ENCODE measurements at places on chromosomes 1 and 21. TPM values are rescaled to one million over a fixed set of nuclear protein-coding genes. Genes with fewer than 3 reads are reported as not detected.

Gene KISS1
- total RNA-seq, result not detected

DNA sequence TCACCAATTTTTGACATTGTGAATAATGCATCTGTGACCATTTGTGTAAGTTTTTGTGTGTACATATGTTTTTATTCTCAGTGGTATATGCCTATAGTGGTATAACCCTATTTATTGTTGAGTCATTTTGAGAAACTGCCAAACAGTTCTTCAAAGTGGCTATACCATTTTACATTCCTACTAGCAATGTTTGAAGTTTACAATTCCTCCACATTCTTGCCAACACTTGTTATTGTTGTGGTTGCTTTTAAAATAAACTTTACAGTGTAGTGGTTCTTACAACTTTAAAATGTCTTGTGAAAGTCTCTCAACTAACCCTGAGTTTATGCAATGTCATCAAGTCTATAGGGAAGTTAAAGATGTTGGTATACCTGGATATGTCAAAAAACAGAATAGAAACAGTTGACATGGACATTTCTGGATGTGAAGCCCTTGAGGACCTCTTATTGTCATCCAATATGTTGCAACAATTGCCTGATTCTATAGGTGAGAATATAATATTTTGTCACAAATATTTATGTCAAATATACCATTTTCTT is 219.4 kb downstream of the LRRC40 start:
- no peak for DNase-seq

Gene UBXN10
- 2.2 TPM for total RNA-seq

Gene IFI44
- total RNA-seq, result 6.7 TPM

DNA sequence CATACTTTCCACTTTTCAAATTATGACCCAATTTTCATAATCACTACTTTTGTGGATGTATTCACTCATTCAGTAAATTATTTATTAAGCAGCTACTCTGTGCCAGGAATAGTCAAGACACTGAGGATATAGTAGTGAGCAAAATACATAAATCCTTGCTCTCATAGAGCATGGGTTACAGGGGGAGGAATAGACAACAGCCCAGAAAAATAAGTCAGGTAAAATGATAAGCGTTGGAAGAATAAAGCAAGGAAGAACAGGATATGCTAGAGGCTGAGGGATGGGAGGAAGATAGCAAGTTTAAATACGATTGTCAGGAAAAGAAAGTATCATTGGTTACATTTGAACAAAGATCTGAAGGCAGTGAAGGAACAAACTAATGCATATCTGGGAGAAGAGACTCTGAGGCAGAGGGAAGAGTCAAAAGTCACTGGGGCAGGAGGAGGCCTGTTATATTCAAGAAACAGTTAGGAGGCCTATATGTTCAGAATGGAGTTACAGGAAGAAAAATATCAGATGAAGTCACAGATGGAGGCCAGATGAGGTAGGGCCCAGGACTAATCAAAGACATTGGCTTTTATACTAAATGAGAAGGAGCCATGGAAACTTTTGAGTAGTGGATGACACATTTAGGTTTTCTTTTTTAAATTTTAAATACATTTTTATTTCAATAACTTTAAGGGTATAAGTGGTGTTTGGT is 42.9 kb downstream of the SEC22B start:
- no peak for DNase-seq

- no peak for DNase-seq
These were observed 272.0 kb downstream of the FOXD2 start for GRCh38 chr1:47709872-47710231.

DNA sequence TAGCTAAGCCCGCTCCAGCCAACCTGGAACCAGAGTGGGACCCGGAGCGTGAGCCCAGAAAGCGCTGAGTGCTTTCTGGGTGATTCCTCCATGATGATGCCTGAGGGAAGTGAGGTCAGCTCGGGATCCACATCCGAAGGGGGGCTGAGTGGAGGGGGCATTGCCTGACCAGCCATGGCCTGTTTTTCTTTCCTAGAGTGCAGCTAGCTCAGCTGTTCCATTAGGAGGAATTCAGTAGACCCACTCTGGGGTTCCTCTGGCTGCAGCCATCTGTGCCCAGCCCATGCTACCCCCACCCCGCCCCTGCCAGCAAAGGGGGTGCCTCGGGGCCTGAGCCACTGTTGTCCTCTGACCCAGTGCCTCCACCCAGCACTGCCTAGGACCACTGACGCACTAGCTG is 9.6 kb upstream of the SLC25A34 start:
- DNase-seq, result no peak

Gene STYXL2
- total RNA-seq, result 121 TPM

DNA sequence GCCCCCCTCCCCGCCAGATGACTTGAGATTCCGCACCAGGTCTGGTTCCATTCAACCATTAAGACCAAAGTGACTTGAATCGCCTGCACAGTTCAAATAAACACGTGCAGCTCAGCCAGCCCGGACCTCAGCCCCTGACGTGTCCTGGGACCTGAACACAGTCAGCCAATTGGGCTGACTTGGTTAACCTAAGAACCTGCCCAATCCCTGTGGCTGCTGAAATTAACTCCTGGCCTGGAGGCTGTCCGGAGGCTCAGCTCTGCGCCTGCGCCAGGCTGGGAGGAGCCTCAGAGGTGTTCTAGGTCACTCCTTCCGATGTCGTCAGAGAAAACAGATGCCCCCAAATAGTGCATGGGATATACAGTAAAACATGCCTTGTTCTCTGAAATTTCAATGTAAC is 73.4 kb downstream of the SCCPDH start:
- no peak for DNase-seq

- DNase-seq, result no peak
These were observed 36.7 kb upstream of the LAPTM5 start for GRCh38 chr1:30794260-30794659.

- DNase-seq, result no peak
These were observed 25.0 kb downstream of the GJA5 start for GRCh38 chr1:147735423-147735822.

DNA sequence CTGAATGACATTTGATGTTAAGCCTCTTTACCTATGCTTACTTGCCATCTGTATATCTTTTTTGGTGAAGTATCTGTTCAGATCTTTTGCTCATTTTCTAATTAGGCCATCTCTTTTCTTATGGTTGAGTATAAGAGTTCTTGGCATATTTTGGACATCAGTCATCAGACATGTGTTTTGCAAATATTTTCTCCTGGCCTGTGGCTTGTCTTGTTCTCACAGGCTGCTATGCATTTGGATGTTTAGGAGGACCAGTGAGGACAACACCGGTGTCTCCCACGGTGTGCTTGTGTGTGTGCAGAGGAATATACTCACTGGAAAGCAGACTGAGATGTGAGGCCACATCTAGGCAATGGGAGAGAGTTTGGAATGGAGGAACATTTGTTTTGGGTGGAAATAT is 87.1 kb upstream of the LYST start:
- DNase-seq, result no peak

DNA sequence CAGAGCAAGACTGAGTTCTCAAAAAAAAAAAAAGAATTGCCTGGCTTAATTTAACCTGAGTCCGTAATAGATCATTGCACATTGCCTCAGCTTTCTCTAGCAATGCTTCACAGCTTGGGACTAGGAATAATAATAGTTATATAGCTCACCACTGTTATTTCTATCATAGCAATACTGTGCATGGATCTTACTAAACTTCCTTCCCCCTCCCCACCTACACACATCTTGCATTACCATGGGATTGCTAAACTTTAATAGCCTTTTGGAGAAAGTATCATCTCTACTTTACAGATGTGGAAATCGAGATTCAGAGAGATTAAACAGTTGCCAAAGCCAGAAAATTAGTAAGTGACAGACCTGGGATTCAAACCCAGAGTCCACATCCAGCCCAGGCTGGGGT is 99.4 kb downstream of the ATP5PO start:
- DNase-seq, result no peak

DNA sequence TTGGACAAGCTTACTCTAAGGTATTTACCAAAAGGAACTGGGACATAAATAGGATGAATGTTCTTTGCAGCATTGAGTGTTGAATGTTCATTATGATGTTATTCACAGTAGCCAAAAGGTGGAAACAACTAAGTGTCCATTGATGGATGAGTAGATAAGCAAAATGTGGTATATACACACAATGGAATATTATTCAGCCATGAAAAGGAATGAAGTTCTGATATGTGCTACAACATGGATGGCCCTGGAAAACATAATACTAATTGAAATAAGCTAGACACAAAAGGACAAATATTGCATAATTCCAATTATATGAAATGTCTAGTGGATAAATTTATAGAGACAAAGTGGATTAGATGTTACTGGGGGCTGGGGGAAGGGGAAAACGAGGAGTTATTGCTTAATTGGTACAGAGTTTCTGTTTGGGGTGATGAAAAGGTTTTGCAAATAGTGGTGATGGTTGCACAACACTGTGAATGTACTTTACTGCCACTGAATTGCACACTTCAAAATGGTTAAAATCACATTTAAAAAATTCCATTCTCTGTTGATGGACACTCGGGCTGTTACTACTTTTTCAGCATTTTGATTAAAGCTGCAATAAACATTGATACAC is 2.9 kb downstream of the MTARC1 start:
- DNase-seq, result no peak

DNA sequence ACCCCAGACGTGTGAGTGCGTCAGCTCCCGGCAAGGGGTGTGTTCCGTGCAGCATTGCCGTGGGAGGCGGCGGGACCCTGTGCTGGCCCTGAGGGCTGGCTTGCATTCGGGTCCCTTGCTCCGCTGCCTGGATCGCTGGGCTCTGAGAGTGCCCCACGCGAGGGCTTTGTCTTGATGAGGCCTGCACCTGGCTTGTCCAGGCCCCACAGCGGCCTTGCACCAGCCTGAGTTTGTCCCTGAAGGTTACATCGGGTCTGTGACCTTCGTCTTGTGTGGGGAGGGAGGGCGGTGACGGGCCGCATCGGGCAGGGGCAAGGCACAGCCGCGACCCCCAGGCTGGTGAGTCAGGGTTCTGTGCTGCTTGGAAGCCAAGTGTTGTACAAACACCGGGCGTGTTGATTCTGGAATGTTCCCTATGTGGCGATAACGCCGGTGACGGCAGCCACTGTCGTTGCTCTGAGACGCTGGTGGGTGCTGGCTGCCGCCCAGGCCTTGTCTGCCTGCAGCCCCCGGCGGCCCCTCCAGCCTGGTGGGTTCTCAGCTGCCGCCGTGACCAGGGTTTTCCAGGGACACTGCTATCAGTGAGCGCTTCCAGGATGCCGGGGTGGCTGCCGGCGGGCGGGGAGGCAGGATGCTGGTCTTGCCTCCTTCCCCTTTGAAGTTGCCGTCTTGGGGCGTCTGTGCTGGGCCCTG is 42.9 kb downstream of the SLX9 start:
- DNase-seq, result peak; percentile 56

GRCh38 chr1:77756052-77756754 is 3.4 kb downstream of the USP33 start:
- DNase-seq, result no peak

DNA sequence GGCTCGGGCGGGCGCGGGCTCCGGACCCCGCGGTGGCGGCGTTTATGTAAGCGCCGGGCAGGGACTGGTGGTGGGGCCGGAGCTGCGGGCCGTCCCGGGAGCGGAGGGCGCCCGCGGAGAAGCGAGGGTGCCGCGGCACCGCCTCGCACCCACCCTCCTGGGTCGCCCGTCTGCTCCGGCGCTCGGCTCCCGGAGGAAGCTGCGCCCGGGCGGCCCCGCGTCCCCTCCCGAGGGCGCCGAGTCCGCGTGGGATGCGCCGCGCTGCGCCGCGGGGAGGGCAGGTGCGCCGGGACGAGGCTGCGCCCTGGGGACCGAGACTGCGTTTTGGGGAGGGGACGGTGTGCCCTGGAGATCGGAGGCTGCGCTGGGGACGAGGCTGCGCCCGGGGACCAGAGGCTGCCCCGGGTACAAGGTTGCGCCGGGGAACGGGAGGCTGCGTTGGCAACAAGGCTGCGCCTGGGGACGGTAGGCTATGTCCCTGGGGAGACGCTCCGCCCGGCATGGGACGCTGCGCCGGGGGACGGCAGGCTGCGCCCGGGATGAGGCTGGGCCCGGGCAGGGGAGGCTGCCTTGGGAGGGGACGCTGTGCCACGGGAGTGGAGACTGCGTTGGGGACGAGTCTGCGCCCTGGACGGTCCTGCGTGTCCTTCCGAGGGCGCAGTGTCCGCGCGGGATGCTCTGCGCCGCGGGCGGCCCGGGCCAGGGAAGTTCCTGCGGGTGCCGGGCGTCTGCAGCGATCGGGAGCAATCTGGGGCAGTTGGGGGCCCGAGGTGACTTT is 627 bp downstream of the ADARB1 start:
- DNase-seq, result peak; percentile 60

Gene TFF1
- not detected for total RNA-seq

Gene S100B
- total RNA-seq, result 5.5 TPM

- peak; percentile 72 for DNase-seq
These were observed 160.1 kb upstream of the NFIA start for GRCh38 chr1:60922304-60922703.

Gene C1orf94
- not detected for total RNA-seq

Gene CAPN8
- total RNA-seq, result not detected

Gene SARS1
- total RNA-seq, result 92.8 TPM

All from Right ventricle myocardium superior (tissue), 1 donor.